ENCODE measurements at places on chromosomes 4 and X.

DNA sequence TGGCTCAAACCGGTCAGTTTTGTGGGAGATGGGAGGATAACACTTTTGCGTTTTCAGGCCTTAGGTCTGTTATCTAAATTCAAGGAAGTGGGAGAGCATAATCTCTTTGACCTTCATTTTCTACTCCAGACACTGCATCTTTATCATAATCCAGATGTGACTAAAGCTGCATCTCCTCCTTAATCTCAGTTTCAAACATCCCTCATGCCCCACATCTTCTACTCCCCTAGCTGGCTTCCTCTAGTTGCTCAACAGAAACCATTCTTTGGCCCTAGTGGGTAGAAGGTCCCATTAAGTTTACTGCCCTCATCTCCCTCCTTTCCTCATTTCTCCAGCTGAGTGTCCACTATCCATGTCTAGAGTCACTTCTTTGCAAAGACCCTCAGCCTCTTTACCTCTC lies 18.8 kb upstream of the RASL11B start:
- DNase-seq: no peak

DNA sequence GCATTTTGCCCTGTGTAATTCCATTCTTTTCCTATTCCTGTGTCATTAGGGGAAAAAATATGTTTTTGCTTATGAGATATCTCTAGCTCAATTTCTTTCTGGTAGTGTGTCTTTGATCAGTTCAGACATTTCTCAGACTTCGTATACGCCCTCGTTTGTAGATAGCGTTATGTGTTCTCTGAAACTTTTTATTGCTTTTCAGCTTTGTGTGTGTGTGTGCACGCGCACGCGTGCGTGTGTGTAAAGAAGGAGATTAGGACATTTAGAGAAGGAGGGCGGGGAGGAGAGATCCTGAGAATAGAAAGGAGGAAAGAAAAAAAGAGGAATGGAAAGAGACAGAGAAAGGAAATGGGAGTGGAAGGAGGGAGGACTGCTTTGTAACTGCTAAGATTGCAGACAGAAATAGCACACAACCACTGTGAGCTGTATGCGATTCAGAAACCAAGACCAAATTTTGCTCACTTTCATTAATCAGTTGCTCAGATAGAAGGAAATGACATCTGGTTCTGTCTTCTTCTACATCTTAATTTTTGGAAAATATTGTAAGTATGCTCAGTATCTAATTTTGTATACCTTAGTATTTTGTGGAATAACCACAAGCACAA lies at the start of gene RXFP1:
RXFP1 (plus strand) TSS at position 399 of the 605 bp plus-strand sequence; CDS start at position 494, 95 bp downstream.
- no peak for DNase-seq

GRCh38 chr4:152244659-152245058 lies 291.2 kb downstream of the FBXW7 start:
- no peak for DNase-seq

DNA sequence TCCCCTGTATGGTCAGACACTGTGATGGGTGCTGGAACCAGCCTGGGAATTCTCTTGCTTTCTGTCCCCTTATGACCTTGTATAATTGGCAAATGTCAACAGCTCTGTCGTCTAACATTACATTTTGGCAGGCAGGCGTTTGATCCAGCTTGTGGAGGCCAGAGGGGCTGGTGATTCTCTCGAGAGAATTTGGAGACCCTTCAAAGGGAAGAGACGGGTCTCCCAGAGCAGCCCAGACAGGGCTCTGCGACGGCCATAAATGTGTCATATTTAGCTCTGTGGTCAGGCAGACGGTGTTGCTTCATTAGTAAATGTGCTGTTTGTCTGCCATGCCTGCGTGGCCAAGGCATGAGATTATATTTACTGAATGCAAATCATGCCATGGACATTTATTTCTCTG lies 68.7 kb downstream of the SORCS2 start:
- no peak for DNase-seq

DNA sequence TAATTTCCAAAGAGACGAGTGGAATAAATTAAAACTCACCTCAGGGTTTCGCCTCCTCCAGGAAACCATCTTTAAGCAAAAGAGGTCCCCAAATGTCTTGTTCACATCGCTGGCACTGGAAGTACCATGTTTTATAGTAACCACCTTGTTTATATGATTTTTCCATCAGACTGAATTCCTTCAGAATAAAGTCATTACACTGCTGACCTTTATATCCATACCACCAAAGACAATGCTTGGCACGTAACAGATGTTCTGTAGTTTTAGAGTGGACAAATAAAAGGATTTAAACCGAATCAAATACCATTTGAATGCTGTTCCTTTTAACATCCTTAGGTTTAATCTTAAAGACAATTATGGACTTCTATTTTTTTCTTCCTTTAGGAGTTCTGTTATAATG lies 4.7 kb downstream of the NUDT6 start:
- no peak for DNase-seq

- DNase-seq: no peak
These were observed 149.4 kb downstream of the TSPAN5 start for GRCh38 chr4:98508829-98509598.

GRCh38 chr4:83556006-83556707 lies 20.2 kb downstream of the GPAT3 start:
- DNase-seq: no peak

GRCh38 chr4:4838936-4839810 lies 20.3 kb upstream of the MSX1 start:
- no peak for DNase-seq

GRCh38 chrX:9337046-9337445 lies 127.8 kb upstream of the TBL1X start:
- DNase-seq: no peak
